Tibial nerve (tissue), 4 donors: ENCODE measurements at places on chromosomes 2 and 18. TPM values are rescaled to one million over a fixed set of nuclear protein-coding genes. Genes with fewer than 3 reads are reported as not detected.

The CPO gene
- 2.2 TPM for total RNA-seq

The GAREM2 gene
- total RNA-seq: 1.5 TPM

The CNPPD1 gene
- 47.9 TPM for total RNA-seq

The SERPINB12 gene
- total RNA-seq: not detected

The TPO gene
- total RNA-seq: 32.6 TPM

The HMSD gene
- not detected for total RNA-seq

The REG3A gene
- not detected for total RNA-seq

The LRATD1 gene
- total RNA-seq: 5.7 TPM

The PRKAG3 gene
- not detected for total RNA-seq

The SPC25 gene
- not detected for total RNA-seq

The SH3RF3 gene
- total RNA-seq: 15.3 TPM

GRCh38 chr2:85071096-85071495 is 62.1 kb upstream of the TCF7L1 start:
- H3K36me3 ChIP-seq: no peaks in the 10 kb centered on the region
- peaks cover 3% of the 10 kb centered on the region for H3K27me3 ChIP-seq
- H3K27ac ChIP-seq: no peak overlapping the region
- no peak for DNase-seq

GRCh38 chr2:144659731-144660275 is 139.9 kb upstream of the ZEB2 start:
- H3K4me1 ChIP-seq: no peaks in the 10 kb centered on the region
- no peaks in the 10 kb centered on the region for H3K27me3 ChIP-seq
- no peak overlapping the region for H3K27ac ChIP-seq

GRCh38 chr2:183113630-183114029 is 10.6 kb upstream of the NUP35 start:
- no peak for DNase-seq
- H3K27me3 ChIP-seq: no peaks in the 10 kb centered on the region
- no peak overlapping the region for H3K4me3 ChIP-seq
- no peak overlapping the region for H3K27ac ChIP-seq

- H3K27ac ChIP-seq: peak overlapping the region; percentile 70
- DNase-seq: no peak
- no peak overlapping the region for H3K4me3 ChIP-seq
- peaks cover 33% of the 10 kb centered on the region for H3K36me3 ChIP-seq
- H3K4me1 ChIP-seq: peaks cover 78% of the 10 kb centered on the region
- H3K27me3 ChIP-seq: no peaks in the 10 kb centered on the region
Observed at GRCh38 chr2:37647971-37648330, 23.5 kb downstream of the CDC42EP3 start.

DNA sequence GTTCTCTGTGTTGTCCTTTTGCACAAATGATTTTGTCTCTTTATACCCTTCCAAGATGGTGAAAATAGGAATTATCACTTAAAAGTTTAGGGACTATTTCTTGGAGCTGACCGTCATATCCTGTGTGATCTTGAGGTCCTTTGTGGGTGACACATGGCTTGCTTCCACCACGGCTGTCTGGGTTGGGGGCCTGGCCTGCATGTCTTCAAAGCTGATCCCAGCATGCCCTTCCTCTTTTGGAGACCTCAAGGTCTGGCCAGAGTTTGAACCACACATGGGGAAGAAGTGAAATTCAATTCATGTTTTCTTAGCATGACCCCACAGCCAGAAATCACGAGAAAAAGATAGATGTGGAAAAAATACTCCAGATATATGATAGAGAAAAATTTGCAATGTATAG is 14.0 kb downstream of the SFTPB start:
- no peak for DNase-seq
- H3K27ac ChIP-seq: no peak overlapping the region
- peaks cover 79% of the 10 kb centered on the region for H3K36me3 ChIP-seq
- no peak overlapping the region for H3K4me3 ChIP-seq
- no peaks in the 10 kb centered on the region for H3K27me3 ChIP-seq

DNA sequence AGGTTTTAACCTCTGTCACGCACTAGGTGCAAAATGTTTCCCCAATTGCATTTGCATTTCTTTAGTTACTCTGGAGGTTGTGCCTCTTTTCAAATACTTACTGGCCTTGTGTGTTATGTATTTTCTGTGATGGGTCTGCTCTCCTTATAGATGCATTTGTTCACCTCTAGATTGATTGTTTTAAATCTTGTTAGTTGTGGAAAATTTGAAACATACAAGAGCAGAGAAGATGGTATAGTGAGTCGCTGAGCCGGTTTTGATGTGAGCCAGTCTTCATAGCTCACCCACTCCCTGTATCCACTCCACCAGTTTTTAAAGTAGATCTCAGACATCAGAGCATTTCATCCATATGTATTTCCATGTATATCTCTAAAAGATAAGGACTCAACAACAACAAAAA is 6.5 kb downstream of the IMP4 start:
- DNase-seq: no peak
- H3K4me1 ChIP-seq: no peaks in the 10 kb centered on the region
- no peaks in the 10 kb centered on the region for H3K27me3 ChIP-seq
- H3K36me3 ChIP-seq: peaks cover 21% of the 10 kb centered on the region
- no peak overlapping the region for H3K4me3 ChIP-seq

DNA sequence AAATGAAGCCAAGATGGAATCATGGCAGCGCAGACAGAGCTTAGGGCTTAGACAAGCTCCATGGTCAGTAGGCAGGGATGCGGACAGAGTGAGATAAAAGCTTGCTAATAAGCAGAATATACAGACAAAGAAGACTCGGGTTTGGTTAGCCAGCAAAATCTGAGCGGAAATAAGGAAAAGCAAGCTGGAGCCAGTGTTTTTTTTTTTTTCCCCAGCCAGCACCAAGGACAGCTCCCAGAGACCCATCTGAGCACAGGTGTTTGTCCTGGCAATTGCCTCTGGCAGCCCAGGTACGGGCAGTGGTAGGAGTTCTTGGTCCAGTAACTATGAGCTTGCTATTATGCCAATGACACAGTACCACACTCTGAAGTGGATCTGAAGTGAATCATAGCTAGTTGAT is 187.6 kb downstream of the ADCYAP1 start:
- H3K4me1 ChIP-seq: no peaks in the 10 kb centered on the region
- H3K27ac ChIP-seq: no peak overlapping the region
- DNase-seq: no peak
- no peaks in the 10 kb centered on the region for H3K27me3 ChIP-seq
- no peak overlapping the region for H3K4me3 ChIP-seq
- H3K36me3 ChIP-seq: no peaks in the 10 kb centered on the region

DNA sequence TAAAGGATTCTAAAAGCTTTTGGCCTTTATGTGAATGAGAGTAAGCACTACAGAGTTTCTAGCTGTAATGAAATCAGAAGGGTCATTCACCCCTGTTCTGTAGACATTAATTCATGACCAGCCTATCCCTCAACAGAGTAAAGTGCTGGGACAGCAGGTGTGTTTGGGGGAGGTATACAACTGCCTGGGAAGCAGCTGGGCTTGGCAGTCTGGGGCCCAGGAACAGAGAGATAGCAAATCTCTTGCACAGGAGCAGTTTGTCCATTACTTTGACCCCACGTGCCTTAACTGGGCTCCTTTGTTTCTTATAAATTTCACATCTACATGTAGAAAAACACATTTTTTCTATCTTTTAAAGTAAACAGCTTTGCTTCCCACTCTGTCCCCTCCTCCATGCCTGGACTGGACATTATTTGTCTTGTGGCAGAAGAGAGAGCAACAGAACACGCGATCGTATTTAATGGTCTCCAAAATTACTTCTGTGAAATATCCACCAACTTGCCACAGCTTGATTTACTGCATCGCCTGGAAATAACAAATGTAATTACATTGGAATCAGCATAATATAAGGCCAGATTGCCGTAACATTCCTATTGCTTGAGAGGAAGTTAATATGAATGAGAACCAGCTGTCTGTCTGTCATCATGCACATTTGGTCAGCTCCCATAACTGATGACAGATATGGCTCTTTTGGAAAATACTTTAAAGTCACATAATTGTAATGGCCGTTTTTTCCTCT is 263.8 kb downstream of the RBM43 start:
- DNase-seq: no peak
- no peak overlapping the region for H3K4me3 ChIP-seq
- no peak overlapping the region for H3K27ac ChIP-seq
- H3K4me1 ChIP-seq: no peaks in the 10 kb centered on the region
- H3K27me3 ChIP-seq: no peaks in the 10 kb centered on the region
- no peaks in the 10 kb centered on the region for H3K36me3 ChIP-seq

DNA sequence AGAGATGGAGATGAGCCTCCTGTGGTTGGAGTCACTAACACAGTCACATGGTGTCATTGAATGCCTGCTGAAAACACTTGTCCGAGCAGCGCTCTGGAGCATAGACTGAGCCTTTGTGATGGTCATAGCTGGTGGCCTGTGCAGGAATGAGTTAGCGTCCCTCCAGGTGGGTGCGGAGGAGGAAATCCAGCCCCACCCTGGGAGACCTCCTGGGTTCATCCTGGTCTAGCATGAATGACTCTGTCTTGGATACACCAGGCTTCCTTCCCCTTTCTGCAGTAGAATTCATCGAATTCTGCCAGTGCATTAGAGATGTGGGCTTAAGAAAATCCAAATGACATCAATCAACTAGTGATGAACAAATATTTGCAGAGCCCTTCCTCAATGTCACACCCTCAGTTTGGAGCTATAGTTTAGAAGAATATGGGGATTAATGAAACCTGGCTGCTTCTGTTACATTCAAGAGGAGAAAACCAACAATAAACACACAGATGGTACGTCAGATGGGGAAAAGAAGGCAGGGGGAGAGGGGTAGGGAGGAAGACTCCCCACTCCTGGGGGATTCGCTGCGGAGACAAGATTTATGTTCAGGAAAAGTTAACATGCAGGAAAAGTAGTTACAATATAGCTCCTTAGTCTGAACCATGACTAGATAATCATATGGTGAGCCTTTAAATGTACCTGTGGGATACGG is 136.7 kb downstream of the DDX1 start:
- H3K4me1 ChIP-seq: no peaks in the 10 kb centered on the region
- H3K27ac ChIP-seq: no peak overlapping the region
- no peaks in the 10 kb centered on the region for H3K36me3 ChIP-seq
- no peak for DNase-seq
- H3K27me3 ChIP-seq: no peaks in the 10 kb centered on the region

GRCh38 chr2:238331916-238332315 is 11.6 kb downstream of the TRAF3IP1 start:
- no peak for DNase-seq
- no peaks in the 10 kb centered on the region for H3K4me1 ChIP-seq
- H3K27me3 ChIP-seq: no peaks in the 10 kb centered on the region
- no peaks in the 10 kb centered on the region for H3K36me3 ChIP-seq
- no peak overlapping the region for H3K4me3 ChIP-seq
- H3K27ac ChIP-seq: no peak overlapping the region

- H3K27ac ChIP-seq: no peak overlapping the region
- H3K4me1 ChIP-seq: no peaks in the 10 kb centered on the region
- no peak for DNase-seq
- H3K27me3 ChIP-seq: no peaks in the 10 kb centered on the region
- H3K36me3 ChIP-seq: no peaks in the 10 kb centered on the region
Observed at GRCh38 chr2:75292826-75293225, 93.5 kb upstream of the TACR1 start.

GRCh38 chr2:222608081-222608480 is 47.8 kb downstream of the FARSB start:
- peaks cover 6% of the 10 kb centered on the region for H3K4me1 ChIP-seq
- H3K4me3 ChIP-seq: no peak overlapping the region
- peaks cover 4% of the 10 kb centered on the region for H3K36me3 ChIP-seq
- DNase-seq: no peak
- no peaks in the 10 kb centered on the region for H3K27me3 ChIP-seq
